ENCODE measurements at places on chromosomes 7 and 10. TPM values are rescaled to one million over a fixed set of nuclear protein-coding genes. Genes with fewer than 3 reads are reported as not detected.

SCIN gene
- 0.39 TPM for total RNA-seq

PNLIPRP3 gene
- not detected for total RNA-seq

FZD1 gene
- total RNA-seq = 1.5 TPM

P4HA1 gene
- total RNA-seq = 46.5 TPM

CACNA2D1 gene
- not detected for total RNA-seq

EVX1 gene
- total RNA-seq = not detected

HTR5A gene
- not detected for total RNA-seq

PLAU gene
- total RNA-seq = 1.8 TPM

PYROXD2 gene
- total RNA-seq = 2.2 TPM

OR2A7 gene
- total RNA-seq = 2.0 TPM

ACBD7 gene
- 9.7 TPM for total RNA-seq

FEZF1 gene
- total RNA-seq = not detected

FAM131B gene
- total RNA-seq = 22.3 TPM

PHKG1 gene
- 1.1 TPM for total RNA-seq

TACC2 gene
- total RNA-seq = 98.5 TPM

TAS2R41 gene
- total RNA-seq = not detected

BICC1 gene
- 118 TPM for total RNA-seq

NYAP1 gene
- 1.7 TPM for total RNA-seq

XRCC2 gene
- total RNA-seq = 18.5 TPM

NUTM2A gene
- total RNA-seq = 0.21 TPM

ERVW-1 gene
- total RNA-seq = 0.51 TPM
